ENCODE measurements at places on chromosomes 13 and 19.

DNA sequence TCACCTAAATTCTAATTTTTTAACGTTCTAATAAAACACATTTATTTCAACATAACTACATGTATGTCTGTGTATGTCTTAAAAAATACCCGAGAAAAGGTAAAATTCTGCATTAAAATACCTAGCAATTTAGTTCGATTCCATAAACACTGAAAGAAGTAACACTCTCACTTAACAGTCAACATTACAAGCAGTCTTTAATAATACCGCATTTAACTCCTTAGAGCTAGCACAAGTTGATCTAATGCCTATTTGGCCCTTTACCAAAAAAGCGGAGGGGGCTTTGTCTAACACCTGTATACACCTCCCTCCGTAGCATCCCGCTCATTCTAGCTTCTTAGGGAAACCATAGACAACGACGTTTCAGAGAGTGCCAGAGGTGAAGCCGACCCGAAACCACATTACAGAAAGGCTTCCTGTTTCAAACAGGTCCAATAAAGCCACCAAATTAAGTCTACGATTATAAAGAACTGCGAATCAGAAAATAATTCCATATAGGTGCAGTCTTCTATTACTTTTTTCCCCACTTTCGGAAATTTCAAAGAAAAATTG, 1.2 kb downstream of the SPART start:
- no peak for DNase-seq

DNA sequence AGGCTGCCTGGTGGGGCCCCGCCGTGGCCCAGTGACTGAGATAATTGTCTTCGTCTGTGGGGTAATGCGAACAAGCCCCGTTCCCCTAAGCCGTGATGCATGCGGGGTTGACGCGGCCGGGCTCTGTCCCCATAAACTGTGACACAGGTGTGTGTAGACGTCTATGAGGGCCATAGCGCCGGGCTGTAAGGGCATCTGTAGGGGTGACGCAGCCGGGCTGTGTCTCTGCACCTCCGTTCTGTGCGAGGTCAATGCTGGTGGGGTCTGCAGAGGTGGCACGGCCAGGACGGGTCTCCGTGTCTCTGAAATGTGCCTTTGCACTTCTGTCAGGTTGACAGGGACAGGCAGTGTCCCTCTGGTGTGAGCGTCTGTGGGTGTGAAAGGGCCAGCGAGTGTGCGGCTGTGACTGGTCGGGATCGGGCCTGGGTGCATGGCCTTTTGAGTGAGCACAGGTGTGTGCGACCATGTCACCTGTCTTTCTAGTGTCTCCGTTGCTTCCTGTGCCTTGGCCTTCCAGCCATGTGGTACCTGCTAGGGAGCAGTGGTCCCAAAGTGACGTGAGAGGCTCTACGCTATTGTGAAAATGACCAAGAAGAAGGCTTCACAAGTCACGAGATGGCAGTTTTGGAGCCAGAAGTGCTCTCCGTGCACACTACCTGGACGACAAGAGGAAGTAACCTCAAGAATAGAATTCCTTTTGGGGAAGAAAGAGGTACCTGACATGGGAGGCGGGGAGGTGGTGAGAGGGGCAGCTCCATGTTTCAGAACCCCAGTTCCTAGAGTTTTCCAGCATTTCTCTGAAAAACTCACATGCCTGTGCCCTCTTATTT, 16.4 kb upstream of the ZNF331 start:
- no peak for DNase-seq

GRCh38 chr19:54189145-54189734, at the start of gene MBOAT7:
Gene MBOAT7 (minus strand): TSS chr19:54189580. CDS start chr19:54188508, 1,072 bp downstream.
- DNase-seq = peak; percentile 99

- DNase-seq = no peak
These were observed 23.6 kb downstream of the DOCK9 start for GRCh38 chr13:98954313-98954712.

DNA sequence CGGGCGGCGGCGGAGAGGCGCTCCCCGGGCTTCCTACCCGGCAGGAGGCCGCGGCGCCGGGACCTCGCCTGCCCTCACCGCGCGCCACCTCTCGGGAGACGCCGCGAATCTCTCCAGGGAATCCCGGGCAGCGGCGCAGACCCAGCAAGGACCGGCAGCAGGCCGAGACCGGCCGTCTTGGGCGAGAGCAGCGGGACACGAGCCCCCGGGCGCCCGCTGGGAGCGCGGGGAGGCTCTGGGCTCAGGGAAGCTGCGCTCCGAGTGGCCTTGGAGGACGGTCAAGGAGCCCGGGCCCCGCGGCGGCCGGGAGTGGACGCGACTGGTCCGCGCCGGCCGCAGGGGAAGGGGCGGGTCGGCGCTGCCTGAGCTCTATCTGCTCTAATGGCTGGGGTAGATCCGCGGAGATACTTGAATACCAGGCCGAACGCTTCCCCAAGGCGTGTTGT, 14.7 kb downstream of the CDX2 start:
- DNase-seq = no peak

DNA sequence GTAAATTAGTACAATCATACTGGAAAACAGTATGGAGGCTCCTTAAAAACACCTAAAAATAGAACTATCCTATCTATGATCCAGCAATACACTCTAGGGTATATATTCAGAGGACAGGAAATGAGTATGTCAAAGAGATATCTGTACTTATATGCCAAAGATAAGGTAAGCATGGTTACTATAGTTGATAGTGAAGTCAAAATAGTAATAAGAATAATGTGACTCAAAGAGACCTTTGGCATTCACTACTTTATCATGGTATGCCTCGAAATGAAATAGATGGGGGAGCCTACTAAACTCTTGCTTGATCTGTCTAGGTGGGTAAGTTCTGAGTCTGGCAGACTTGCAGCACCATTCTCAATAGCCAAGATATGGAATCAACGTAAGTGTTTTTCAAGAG, 30.3 kb downstream of the FXYD5 start:
- no peak for DNase-seq

DNA sequence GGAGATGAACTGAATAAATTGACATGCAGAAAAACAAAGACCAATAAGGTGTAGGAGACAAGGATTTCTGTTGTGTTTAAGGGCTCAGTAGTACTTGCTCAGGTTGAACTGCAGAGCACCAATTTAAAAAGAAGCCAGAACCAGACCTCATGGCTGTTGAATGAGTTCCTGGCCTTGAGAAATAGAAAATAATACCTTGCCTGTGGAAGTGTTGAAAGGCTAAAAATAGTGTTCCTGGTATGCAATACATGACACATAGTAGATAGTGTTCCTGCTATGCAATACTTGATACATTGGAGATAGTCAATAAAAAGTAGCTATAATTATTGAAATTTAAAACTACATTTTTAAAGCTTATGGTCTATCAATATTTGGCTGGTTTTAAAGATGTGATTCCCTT, 595.8 kb downstream of the PCDH9 start:
- DNase-seq = no peak

DNA sequence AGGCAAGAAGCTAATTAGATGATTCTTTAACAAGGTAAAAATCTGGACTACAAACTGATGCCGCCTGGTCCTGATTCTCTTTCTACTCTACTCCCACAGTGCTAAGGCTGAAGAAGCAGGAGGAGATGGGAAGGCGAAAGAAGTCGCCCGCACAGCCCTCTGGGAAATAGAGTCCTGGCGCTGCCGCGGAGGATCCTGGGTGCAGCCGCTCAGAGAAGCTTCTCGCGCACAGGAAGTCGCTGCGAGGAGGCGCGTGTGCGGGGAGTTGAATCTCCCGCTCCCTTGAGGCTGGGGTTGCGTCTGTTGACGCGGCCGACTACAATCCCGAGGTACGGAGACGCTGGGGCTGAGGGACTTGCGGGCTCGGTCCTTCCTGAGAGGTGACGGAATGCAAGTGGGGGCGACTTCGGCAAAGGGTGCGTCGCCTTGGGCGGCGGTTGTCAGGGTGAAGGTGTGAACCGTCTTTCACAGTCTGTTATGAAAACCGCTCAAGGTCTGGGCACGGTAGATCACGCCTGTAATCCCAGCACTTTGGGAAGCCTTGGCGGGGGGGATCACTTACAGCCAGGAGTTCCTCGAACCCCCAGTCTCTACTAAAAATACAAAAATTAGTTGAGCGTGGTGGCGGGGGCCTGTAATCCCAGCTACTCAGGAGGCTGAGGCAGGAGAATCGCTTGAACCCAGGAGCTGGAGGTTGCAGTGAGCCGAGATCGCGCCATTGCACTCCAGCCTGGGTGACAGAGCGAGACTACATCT, at the start of gene ZNF473:
TSS of gene ZNF473 (plus strand) at position 212 of the 756 bp plus-strand sequence. CDS start 5,078 bp downstream, outside the sequence.
- DNase-seq = peak; percentile 94

GRCh38 chr13:42728507-42729180, 52.7 kb upstream of the FAM216B start:
- DNase-seq = no peak

DNA sequence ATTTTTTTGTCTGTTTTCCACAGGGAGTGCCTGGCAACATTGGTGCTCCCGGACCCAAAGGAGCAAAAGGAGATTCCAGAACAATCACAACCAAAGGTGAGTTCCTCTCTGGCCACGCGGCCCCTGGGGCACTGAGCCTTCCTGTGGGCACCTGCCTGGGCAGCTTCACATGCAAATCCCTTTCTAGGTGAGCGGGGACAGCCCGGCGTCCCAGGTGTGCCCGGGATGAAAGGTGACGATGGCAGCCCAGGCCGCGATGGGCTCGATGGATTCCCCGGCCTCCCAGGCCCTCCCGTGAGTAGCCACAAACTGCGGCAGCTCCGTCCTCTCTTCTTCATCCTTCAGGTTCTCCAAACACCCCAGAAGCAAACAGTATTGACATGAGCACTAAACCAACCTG, 99.4 kb downstream of the RAB20 start:
- no peak for DNase-seq

- no peak for DNase-seq
These were observed 2.6 kb upstream of the DNAJC15 start for GRCh38 chr13:43020794-43021193.

DNA sequence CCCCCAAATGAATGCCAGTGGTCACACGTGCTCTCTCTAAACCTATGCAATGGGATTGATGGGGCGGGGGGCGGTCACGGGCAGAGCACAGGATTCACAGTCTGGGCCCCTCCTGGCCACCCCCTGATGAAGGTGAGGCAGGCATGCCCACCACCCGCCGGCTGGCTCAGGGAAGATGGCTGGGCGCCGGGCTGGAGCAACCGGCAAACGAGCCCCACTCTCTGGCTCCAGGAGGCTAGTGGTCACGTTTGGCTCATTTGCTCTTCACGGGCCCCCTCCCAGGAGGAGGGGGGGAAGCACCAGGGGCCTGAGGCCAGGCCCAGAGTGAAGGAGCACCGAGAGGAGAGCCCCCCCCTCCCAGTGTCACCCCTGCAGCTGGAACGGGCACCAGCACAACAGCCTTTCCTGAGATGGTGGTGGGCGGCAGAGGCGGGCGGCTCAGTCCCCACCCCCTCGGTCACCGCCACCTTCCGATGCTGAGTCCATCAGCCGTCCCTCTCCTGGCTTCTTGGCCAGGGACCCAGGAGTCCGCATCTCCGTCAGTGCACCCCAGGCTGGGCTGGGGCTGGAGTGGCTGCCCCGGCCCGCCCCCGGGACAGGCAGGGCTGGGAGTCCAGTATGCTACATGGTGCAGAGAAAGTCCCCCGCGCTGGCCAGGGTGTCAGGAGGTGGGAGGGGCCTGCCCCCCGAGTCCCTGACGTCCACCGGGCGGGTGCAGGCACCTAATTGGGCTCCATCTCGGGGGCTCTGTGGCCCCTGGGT, 9.7 kb downstream of the BBC3 start:
- no peak for DNase-seq

- DNase-seq = no peak
These were observed 69.7 kb upstream of the SIAH3 start for GRCh38 chr13:45921162-45921736.

- DNase-seq = no peak
These were observed 1.4 kb upstream of the KHSRP start for GRCh38 chr19:6425732-6426620.

DNA sequence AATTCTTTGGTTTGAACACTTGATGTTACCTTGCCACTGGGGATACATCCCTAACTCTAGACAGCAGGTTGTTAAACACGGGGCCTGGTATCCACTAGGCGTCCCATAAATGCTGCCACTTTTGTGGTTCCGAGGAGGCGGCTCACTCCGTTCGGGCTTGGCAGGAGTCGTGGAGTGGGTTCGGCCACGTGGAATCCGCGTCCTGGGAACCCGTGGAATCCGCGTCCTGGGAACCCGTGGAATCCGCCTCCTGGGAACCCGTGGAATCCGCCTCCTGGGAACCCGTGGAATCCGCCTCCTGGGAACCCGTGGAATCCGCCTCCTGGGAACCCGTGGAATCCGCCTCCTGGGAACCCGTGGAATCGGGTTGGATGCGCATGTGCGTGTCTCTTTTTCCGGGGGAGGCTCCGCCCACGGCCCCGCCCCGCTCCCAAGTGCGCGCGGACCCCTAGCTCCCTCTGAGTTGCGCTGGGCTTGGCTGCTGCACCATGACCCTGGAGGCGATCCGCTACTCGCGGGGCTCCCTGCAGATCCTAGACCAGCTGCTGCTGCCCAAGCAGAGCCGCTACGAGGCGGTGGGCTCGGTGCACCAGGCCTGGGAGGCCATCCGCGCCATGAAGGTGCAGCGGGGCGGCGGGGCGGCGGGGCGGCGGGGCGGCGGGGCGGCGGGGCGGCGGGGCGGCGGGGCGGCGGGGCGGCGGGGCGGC, at the start of gene MRI1:
TSS of gene MRI1 (plus strand) at position 422 of the 707 bp plus-strand sequence. CDS start at position 489, 67 bp downstream.
- peak; percentile 11 for DNase-seq

- no peak for DNase-seq
These were observed 3.4 kb downstream of the GSX1 start for GRCh38 chr13:27795718-27796019.

DNA sequence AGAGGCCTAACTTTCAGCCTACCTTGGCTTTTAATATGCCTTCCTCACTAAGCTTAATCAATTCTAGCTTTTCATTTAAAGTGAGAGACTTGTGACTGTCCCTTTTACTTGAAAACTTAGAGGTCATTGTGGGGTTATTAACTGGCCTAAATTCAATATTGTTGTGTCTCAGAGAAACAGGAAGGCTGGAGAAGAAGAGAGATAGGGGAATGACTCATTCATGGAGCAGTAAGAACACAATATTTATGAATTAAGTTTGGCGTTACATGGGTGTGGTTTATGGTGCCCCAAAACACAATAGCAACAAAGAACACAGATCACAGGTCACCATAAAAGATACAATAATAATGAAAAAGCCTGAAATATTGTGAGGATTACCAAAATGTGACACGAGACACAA, 612.1 kb downstream of the TBC1D4 start:
- no peak for DNase-seq

- DNase-seq = no peak
These were observed 177.2 kb downstream of the STK24 start for GRCh38 chr13:98399756-98400155.

DNA sequence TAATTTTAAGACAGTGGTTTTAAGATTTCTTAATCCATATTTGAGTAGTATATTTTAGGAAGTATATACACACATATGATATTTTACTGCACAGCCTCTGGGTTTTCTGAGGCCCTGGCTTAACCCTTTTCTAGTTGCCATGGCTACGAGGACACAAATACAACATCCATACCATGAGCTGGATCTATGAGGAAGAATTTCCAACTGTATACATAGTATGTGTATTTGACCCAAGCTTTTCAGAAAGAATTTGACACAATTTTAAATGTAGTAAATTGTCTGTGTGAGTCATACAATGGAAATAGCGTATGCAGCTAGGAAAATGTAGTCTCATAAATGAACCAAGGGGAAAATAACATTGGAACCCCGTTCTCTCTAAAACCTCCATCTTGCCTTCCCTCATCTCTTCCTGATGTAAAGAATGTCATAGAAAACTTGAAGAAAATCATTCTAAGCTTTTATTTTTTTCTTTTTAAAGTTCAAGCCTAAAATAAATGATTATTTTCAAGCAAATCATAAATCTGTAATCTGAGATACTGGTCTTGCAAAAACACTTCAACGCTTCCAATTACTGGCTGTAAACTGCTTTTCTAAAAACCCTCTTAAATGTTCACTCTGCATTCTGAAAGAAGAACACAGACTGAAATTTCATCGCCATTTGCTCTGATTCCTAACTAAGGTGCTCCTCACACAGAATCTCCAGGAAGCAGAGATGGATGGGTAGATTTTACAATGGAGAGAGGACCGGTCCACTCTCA, 172.4 kb downstream of the LACC1 start:
- DNase-seq = no peak

Measured in bone marrow (tissue), 2 donors.